ENCODE measurements at places on chromosomes 6 and 20.

DNA sequence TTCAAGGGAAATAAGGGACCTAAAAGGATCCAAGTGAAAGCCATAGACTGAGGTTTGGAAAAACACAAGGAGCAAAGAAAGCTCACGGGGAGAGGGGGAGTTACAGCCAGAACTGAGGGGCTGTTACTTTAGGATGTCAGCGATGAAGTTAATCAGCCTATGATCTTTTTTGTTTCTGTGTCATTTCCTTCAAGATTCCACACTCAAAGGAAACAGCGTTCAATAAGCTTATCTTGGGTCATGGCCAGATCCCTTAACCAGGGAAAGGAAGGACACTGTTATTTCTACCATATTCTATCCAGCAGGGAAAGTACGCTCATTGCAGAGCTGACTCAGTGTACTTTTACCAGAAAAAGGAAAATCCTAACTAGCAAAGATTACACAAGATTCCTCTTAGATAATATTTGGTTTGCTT, 132.8 kb downstream of the PFDN4 start:
- no peak for DNase-seq

GRCh38 chr6:90146921-90147649, 149.6 kb downstream of the BACH2 start:
- DNase-seq = no peak

GRCh38 chr6:89711801-89712200, 73.3 kb upstream of the LYRM2 start:
- no peak for DNase-seq

GRCh38 chr6:7314414-7314813, 1.4 kb upstream of the SSR1 start:
- no peak for DNase-seq

DNA sequence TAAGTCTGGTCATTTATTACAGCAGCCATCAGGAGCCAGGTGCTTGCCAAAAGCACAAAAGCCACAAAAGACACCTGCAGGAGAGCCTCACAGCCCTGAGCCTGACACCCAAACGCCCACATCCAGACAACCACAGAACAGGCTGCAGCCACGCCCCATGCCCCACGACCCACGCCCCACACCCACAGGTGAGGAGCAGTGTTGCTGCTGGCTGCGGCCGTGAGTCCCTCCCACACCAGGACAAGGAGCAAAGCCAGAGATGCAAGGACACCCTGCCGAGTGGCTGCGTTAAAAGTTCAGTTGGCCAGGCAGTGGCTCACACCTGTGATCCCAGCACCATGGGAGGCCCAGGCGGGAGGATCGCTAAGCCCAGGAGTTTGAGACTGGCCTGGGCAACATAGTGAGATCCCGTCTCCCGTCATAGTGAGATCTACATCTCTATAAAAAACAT, 43.0 kb downstream of the SLC2A4RG start:
- DNase-seq = no peak

DNA sequence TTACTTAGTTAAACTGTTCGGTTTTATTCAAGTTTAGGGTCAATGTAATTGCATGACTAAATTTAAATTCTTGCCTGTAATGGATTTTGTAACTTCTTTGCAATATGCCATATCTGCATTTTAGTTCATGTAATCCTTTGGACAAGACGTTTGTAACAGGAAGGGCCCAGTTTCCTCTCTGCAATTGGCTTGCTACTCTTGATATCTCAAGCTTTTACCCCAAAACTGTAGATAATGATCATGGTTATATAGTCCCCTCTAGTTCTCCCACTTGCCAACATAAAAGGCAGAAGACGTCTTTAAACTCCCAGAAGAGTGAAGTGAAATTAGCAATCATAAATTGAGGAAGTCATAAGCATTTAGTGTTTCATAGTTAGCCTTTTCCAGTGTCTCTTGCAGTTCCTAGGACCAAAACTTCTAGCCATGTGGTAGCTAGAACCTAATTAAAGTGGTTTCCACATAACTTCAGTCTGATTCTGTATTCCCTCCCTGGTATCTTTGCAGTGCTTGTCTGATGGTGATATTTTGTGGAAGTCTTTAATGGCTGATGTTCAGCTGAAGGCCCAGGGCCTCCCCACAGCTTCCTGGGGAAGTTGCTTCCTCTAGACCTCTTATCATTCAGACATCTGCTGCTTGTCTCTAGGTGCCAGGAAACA, 117.8 kb upstream of the SUPT3H start:
- no peak for DNase-seq

GRCh38 chr20:63547725-63548480, at the start of gene SRMS:
Gene SRMS (minus strand): TSS chr20:63547749. CDS start chr20:63547463, 286 bp downstream.
- no peak for DNase-seq

GRCh38 chr6:87908978-87909811, 138.4 kb upstream of the SPACA1 start:
- no peak for DNase-seq

DNA sequence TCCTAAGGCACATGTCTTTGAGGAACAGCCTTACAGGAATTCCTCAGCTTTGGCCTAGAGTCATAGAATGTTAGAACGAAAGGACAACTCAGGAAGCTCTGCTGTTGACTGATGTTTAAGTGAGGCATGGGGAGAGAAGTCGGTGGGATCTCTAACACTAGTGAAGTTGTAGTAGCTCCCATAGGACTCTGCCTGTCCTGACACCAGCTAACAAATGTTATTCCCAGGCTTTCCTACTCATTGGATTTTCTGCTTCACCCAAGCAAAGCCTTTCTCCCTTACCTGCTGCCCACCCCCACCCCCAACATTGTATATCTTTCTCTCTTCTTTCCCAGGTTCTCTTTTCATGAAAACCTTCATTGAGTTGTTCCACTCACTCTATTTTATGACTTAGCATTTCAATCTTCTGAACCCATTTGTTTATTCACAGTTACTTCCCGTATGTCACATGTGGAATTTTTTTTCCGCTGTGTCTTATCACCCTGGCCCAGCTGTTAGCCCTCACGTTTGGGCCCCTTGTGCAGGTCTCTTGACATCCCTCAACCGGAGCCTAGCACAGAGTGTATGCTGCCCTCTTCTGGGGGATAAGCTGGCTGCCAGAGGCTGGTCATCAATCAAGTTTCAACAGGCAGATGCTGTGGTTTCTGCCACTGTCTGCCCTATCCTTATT, 39.2 kb upstream of the RNF8 start:
- no peak for DNase-seq
